ENCODE measurements at places on chromosomes 6 and 20.

DNA sequence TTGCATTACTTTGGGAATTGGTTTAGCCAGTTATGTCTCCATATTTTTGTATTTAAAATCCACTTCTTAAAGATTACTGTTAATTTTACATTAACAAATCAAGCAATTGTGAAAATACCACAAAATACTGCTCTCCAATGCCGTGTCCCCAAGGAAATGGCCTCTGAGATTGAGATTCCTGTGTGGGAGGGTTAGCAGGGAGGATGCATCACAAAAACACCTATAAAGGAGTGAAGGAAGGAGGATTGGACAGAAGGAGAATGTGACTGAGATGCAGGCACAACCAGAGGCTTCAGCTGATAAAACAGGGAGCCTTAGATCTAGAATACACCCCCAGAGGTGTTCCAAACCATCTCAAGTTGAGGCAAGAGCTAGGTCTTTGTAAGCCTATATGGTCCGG lies 34.2 kb upstream of the NKAIN2 start:
- no peak for DNase-seq
- H3K4me3 ChIP-seq = no peak overlapping the region
- no peaks in the 10 kb centered on the region for H3K36me3 ChIP-seq
- no peak overlapping the region for H3K27ac ChIP-seq

DNA sequence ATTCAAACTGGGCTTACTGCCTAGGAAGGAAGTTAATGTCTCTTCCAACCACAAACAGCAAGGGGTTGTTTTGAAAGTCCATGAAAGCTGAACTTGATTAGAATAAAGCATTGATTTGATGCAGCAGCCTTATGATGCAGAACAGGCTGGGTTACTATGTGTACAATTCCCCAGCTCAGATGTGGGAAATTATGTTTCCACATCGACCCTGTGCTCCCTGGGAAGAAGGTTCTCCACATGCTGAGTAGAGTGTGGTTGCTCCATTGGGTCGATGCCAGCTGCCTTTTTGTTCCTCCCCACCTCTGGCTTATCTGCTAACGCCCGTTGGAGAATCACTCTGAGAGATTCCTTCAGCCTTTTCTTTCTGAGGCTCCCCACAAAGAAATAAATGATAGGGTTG lies 1.2 kb downstream of the MAS1L start:
- H3K27me3 ChIP-seq = no peaks in the 10 kb centered on the region
- no peaks in the 10 kb centered on the region for H3K4me1 ChIP-seq
- no peak overlapping the region for H3K27ac ChIP-seq
- no peak for DNase-seq
- no peak overlapping the region for H3K4me3 ChIP-seq

DNA sequence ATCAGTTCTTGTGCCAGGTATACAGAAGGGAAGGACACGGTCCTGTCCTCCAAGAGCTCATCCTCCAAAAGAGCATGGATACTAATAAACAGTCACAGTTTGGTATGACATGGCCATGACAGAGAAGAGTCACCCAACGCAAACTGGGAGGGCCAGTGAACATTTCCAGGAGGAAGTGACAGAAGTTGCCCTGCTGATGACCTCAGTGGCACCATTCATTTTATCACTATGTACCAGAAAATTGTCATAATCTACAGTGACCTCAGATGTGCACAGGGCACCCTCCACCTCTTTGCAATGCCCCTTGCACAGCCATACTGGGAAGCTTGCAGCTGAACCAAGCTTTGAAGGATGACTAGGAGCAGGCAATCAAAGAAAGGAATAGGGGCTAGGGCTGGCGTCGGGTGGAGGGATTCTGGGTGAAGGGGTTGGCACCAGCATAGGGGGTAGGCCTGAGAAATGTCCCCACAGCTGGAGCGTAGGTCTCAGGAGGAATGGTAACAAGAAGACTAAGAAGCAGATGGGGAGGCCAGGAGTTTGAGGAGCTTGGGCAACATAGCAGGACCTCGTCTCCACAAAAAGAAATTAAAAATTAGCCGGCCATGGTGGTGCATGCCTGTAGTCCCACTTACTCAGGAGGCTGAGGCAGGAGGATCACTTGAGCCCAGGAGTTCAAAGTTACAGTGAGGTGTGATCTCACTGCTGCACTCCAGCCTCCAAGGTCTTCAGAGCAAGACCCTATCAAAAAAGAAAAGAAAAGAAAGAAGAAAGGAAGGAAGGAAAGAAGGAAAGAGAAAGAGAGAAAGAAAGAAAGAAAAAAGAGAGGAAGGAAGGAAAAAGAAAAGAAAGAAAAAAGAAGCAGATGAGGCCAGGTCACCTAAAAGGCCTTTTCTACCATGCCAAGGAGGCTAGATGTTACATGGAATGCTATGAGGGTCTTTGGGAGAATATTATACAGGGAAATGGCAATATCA lies 65.3 kb upstream of the SNX9 start:
- DNase-seq = no peak
- no peaks in the 10 kb centered on the region for H3K36me3 ChIP-seq
- no peak overlapping the region for H3K4me3 ChIP-seq
- no peak overlapping the region for H3K27ac ChIP-seq
- H3K27me3 ChIP-seq = no peaks in the 10 kb centered on the region

- H3K27me3 ChIP-seq = no peaks in the 10 kb centered on the region
Measured at GRCh38 chr20:34515484-34516246, 557 bp upstream of the DYNLRB1 start.

- no peaks in the 10 kb centered on the region for H3K36me3 ChIP-seq
- no peak overlapping the region for H3K4me3 ChIP-seq
- no peaks in the 10 kb centered on the region for H3K27me3 ChIP-seq
- no peak overlapping the region for H3K27ac ChIP-seq
Measured at GRCh38 chr20:59005523-59006166, 1.4 kb downstream of the CTSZ start.

DNA sequence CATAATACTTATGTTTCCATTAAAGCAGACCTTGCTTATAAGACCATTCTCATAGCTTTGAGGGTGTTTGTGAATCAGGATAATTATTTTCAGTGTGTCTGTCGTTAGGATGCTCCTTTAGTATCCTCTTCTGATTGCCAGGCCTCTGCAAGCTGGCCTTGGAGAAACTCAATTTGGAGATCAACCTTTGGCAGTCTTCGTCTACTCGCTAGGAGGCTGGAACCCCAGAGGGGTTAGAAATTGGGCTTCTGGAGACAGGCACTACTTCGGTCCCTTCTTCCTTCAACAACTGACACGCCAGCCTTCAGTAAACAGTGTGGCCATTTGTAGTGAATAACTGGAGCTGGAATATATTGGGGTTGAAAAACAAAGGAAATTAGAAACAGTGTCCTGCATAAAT lies 100.8 kb upstream of the CITED2 start:
- peak; percentile 46 for DNase-seq
- no peak overlapping the region for H3K4me3 ChIP-seq
- no peak overlapping the region for H3K27ac ChIP-seq
- peaks cover 32% of the 10 kb centered on the region for H3K4me1 ChIP-seq
- H3K36me3 ChIP-seq = no peaks in the 10 kb centered on the region

DNA sequence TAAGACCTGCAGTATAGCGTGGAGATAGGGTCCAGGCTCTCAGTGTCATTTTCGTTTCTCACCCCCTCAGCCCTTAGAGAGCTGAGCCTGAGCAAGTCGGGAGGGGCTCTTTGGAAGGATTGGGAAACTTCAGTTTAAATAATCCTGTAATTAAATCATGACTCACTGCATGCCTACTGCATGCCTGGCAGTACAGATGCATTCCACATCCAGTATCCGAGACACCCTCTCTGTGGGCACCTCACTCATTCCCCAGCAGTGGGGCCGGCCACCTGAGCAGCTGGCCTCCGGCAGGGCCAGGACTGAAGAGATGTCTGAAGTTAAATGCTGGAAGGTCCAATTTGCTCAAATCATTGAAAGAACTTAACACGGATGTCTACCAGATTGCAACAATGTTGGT lies 316.6 kb downstream of the THBS2 start:
- no peaks in the 10 kb centered on the region for H3K4me1 ChIP-seq
- H3K36me3 ChIP-seq = no peaks in the 10 kb centered on the region
- no peaks in the 10 kb centered on the region for H3K27me3 ChIP-seq

DNA sequence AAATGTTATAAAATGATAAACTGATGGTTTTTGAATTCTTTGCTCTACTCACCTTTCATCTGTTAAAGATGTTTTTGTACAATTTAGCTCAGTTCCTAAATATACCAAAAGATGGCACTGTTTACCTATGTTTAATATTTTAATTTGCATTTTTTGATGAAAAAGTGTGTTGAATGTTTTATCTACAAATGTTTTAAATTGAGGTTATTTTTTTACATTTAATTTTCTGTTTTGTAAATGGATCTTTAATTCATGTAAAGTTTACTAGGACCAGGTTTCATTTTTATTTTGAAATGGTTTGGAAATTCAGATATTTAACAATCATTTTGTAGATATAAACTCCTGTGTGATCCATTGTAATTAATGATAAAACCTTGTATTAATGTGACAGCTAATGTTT lies 30.0 kb downstream of the CDKAL1 start:
- DNase-seq = no peak
- no peaks in the 10 kb centered on the region for H3K4me1 ChIP-seq
- no peaks in the 10 kb centered on the region for H3K27me3 ChIP-seq
- H3K27ac ChIP-seq = no peak overlapping the region
- H3K4me3 ChIP-seq = no peak overlapping the region

DNA sequence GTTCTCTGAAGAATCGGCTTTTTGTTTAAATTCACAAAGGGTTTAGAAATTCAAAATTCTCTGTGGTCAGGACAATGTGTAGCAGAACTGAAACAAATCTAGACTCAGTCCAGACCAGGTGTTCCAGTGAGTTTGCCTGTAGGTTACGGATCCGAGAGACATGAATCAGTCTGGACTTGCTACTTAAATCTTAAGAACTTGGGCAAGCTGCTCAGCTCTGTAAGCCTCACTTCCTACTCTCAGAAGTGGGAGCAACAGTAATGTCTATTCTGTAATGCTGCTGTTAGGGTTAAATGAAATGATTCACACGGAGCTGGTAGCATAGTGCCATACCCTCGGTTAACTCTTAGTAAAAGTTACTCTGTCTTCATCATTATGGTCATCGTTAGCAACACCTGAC lies 37.7 kb downstream of the HECA start:
- no peak overlapping the region for H3K4me3 ChIP-seq
- no peaks in the 10 kb centered on the region for H3K4me1 ChIP-seq
- no peaks in the 10 kb centered on the region for H3K27me3 ChIP-seq

DNA sequence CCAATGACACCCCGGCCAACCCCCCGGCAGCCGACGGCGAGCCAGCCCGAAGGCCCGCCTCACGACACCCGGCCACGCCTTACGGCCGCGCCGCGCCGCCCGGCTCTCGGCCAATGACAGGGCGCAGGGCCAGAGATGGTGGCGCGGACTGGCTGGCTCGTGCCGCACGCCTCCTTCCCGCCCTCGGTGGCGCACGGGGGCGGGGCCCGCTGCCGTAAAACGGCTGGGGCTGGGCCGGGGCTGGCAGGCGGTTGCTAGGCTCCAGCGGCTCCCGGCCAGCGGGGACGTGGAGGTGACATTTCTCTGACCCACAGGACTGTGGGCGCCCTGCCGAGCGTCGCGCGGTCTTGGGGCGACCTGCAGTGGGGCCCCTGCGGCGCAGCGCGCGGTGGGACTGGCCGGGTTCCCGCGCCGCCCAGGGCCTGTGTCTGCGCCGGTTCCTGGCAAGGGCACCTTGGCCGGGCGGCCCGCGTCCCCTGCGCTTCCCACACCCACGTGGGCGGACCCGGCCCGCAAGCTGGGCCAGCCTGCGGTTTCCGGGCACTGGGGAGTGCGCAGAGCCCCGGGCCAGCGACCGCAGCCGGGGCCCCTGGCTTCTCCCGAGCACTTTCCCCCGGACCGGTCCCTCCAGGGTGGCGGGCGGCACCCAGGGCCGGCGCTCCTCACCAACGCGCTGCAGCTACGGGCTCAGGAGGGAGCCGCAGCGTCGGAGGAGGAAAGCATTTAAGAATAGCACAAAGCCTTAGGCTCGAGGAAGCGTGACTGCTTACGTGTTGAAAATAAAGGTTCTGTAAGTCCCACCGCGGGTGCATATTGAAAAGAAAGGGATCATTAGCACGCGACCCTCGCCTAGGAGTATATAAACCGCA lies at the start of gene MPC1:
MPC1 (minus strand) TSS at position 8 of the 869 bp plus-strand sequence. CDS start 64 bp downstream, outside the sequence.
- H3K4me3 ChIP-seq = peak within 1 kb of the TSS; percentile 78
- peak within 1 kb of the TSS; percentile 68 for H3K27ac ChIP-seq
- no peaks in the 10 kb centered on the region for H3K4me1 ChIP-seq

- H3K27me3 ChIP-seq = no peaks in the 10 kb centered on the region
- no peaks in the 10 kb centered on the region for H3K36me3 ChIP-seq
- DNase-seq = no peak
- H3K4me3 ChIP-seq = no peak overlapping the region
Measured at GRCh38 chr6:123515715-123516114, 121.0 kb downstream of the TRDN start.

DNA sequence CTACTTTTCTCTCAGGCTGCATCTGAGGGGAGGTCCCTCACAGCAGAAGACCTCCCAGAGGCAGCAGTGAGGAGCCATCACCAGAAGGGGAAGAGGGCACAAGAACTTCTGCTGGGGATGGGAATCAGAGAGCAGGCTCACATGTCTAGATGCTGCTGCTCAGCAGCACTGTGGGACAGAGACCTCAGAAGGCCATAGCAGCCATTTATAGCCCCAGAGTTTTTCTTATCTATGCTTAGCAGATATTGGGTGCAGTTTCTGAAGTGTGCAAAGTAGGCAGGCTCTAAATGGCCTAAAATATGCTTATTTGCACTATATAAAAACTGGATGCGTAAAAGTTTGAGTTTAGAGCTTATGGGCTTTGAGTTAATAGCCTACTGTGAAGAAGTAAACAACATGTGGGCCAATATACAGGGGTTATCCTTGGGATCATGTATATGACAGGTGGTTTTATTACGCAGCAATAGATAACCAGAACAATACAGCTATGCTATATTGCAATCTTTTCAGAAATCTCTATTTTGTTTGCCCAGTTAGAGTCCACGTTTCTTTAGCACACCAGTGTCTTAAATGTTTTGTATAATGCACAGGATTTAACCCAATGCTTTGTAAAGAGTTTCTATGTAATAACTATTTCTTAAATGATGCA lies 60.2 kb upstream of the TMEM244 start:
- H3K36me3 ChIP-seq = no peaks in the 10 kb centered on the region
- DNase-seq = no peak
- no peak overlapping the region for H3K27ac ChIP-seq
- no peaks in the 10 kb centered on the region for H3K4me1 ChIP-seq

GRCh38 chr6:119079283-119079809 lies 882 bp upstream of the FAM184A start:
- no peaks in the 10 kb centered on the region for H3K36me3 ChIP-seq
- no peaks in the 10 kb centered on the region for H3K27me3 ChIP-seq
- H3K4me3 ChIP-seq = no peak overlapping the region
- no peaks in the 10 kb centered on the region for H3K4me1 ChIP-seq
- no peak for DNase-seq
- no peak overlapping the region for H3K27ac ChIP-seq

DNA sequence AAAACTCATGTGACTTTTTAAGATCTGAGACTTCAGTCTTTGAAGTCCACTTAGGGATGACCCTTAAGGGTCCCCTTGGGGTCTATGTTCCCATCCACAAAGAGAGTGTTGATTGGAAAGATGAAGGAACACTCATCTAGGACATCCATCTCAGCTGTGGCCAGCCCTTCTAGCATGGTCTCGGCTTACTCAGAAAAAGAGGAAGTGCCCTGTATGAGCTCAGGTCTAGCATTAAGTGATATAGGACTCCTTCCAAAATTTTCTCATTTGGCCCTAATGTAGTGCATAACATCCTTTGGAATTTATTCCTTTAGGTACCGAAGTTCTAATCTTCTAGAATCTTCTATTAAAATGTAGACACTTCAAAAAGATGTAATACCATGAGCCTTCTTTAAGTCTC lies 77.4 kb downstream of the NDUFAF5 start:
- no peaks in the 10 kb centered on the region for H3K27me3 ChIP-seq
- H3K36me3 ChIP-seq = no peaks in the 10 kb centered on the region
- no peaks in the 10 kb centered on the region for H3K4me1 ChIP-seq
- DNase-seq = no peak
- no peak overlapping the region for H3K4me3 ChIP-seq

GRCh38 chr20:61662968-61663331 lies 402.7 kb downstream of the TAF4 start:
- H3K27ac ChIP-seq = no peak overlapping the region
- H3K36me3 ChIP-seq = no peaks in the 10 kb centered on the region
- no peak for DNase-seq
- H3K4me1 ChIP-seq = no peaks in the 10 kb centered on the region
